Skeletal muscle cell (primary cell): ENCODE measurements at places on chromosomes 2 and 18.

GRCh38 chr2:68372485-68372884, 7.4 kb downstream of the PLEK start:
- no peak for DNase-seq

DNA sequence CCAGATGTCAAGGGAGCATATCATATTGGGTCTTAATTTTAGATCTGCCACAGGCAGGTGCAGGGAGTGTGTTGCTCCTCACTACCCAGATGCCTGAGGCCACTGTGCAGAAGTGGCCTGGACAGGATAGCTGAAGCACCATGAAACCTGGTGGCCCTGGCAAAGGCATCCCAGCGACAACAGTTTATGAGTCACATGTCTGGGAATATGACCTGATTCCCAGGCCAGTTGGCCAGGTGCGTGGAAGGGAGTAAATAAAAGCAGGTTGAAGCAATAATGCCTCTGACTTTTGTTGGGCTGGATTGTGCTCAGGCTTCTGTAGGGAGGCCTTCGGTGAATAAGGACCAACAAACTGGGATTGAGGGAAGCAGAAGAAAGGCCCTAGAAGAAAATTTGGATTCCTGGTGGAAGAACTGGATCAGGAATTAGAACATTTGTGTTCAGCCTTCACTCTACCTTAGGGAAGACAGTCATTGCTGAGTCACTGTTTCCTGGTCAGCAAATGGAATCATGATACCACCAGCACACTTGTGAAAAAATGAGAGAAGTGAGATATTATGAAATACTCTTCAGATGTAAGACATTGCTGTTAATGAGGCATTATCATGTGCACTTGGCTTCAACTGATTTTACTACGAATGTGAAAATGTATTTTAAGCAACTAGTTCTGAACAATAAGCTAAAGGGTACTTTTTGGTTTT, 78.4 kb upstream of the ZNF516 start:
- peak; percentile 43 for DNase-seq

DNA sequence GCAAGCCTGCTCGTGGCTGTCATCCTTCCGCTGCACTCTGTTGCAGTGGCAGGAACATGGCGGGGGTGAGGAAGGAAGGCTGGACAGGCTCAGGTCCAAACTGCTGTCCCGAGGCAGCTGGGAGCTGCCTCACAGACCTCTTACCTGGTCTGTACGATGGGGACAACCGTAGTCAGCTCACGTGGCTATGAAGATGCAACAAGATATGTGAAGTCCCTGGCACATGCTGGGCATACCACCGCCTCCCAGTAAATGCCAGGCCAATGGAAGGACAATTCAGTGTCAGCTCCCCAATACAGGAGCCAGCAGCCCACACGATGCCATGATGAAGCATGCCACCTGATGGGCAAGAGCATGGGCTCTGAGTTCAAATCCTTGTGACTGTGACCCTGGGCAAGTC, 344.4 kb downstream of the CYRIA start:
- no peak for DNase-seq

- DNase-seq = no peak
These were observed 268.3 kb upstream of the SPRED2 start for GRCh38 chr2:65700720-65701119.

GRCh38 chr2:240789051-240789453, 31.0 kb downstream of the KIF1A start:
- no peak for DNase-seq

GRCh38 chr2:224086226-224086914, 47.3 kb upstream of the SERPINE2 start:
- DNase-seq = peak; percentile 88

- DNase-seq = no peak
These were observed 4.1 kb upstream of the EVA1A start for GRCh38 chr2:75564713-75565359.

DNA sequence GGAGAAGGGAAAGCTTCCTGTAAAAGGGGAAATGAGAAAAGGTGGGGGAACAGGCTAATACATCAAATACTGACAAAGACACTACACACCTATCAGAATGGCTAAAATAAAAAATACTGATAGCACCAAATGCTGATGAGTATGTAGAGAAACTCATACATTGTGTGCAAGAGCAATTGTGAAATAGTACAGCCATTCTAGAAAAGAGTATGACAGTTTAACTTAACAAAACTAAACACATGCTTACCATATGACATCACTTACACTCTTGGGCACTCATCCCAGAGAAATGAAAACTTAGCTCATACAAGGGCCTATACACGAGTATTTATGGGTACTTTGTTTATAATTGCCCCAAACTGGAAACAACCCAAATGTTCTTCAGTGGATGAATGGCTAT, 53.4 kb downstream of the ZNF638 start:
- peak; percentile 39 for DNase-seq

- DNase-seq = no peak
These were observed 48.4 kb downstream of the NPPC start for GRCh38 chr2:231877533-231878456.

DNA sequence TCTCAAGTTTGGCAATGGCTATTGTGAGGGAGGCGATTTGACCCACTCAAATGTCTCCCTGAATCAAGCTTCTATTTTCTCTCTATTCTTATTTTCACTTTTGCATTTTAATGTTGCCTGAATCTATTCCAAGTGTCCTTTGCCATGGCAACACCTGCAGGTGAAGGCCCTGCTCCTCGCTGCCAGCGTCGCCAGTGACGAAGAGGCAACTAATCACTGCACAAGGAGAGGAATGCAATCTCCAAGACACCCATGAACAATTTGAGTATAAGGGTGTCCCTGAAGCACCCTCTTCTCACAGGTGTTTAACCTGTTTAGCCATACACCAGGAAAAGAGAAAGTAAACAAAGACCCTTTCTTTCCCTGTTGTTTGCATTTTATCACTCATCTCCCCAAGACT, 165.6 kb upstream of the VRK2 start:
- DNase-seq = no peak

GRCh38 chr2:214695789-214696188, 113.7 kb downstream of the BARD1 start:
- DNase-seq = no peak

DNA sequence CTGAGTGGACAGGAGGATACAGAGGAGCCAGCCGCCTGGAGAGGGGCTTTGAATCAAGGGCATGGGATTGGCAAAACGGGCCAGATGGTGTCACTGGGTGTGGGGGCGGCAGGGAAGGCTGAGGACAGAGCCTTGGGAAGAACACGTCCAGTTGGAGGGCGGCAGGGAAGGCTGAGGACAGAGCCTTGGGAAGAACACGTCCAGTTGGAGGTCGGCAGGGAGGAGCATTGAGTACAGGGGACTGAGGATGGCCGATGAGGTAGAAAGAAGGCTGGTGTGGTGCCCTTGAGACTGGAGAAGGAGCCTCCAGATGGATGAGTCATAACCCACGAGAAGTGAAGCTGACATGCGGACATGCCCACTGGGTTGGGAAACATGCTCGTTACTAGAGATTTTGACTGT, 4.5 kb downstream of the HES6 start:
- no peak for DNase-seq

DNA sequence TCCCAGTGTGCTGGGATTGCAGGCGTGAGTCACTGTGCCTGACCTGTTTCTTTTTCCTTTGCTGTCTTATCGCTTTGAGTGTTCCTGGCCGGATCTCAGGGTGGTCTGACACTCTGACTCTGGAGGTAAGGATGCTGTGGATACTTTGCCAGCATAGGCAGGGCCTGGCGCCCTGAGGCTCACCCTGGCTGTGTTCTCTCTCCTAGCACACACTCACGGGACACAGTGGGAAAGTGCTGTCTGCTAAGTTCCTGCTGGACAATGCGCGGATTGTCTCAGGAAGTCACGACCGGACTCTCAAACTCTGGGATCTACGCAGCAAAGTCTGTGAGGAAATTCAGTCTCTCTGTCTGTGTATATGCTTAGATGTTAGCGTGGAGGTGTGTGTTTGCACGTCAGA, 18.0 kb upstream of the SAG start:
- no peak for DNase-seq

DNA sequence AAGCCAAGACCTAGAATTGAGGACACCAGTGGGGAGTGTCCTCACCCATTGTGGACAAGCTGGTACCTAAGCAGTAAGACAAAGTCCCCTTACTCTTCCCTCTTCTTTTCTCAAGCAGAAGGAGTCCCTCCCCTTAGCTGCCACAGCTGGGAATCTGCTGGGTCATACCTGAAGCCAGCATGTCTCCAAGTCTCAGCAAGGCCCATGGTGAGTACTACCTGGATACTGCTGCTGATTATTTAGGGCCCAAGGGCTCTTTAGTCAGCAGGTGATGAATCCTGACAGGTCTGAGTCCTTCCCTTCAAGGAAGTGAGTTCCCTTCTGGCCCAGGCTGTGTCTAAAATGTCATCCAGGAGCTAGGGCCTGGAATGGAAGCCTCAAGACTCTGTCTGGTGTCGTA, 198.6 kb upstream of the STK17B start:
- DNase-seq = no peak

DNA sequence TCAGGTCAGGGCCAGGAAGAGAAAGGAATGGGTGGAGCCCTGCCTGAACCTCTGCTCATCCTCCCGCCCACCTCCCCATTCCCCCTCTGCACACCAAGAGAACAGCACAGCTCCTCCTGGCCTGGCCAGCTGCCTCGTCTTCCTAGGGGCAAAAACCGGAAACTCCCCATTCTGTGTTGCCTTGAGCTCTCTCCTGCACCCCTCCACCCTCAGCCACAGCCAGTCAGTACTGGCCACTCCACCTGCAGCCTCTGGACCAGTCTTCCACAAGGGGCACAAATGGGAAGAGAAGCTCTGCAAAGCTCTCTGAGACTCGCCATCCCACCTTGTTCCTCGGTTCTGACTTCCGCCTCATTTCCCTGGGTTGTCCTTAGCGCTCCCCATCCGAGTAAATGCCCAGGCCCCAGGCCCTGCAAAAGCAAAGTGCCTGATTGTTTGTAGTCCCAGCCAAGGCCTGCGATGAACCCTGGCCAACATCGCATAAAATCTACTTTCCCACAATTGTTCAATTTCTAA, 39.3 kb upstream of the SLC35G4 start:
- DNase-seq = no peak

GRCh38 chr2:16459606-16460005, 206.0 kb downstream of the CYRIA start:
- no peak for DNase-seq

DNA sequence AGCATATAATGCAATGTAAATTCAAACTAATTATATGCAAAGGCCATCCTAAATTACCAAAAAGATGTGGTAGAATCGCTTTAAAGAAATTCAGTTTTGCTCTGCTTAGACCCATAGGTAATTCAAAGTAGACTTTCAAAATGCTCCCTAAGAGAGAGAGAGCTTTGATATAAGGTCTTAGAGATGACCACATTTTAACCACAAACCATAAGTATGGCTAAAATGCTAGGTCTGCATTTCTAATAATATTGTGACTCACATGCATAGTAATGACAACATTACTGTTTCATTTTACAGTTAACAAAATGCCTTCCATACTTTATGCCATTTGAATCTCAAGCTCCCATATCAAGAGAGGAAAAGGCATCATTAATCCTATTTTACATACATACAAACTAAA, 144.5 kb downstream of the RAD51AP2 start:
- DNase-seq = peak; percentile 16

GRCh38 chr2:111058264-111058663, 62.5 kb upstream of the BCL2L11 start:
- DNase-seq = no peak

- no peak for DNase-seq
These were observed 119.4 kb upstream of the CTDP1 start for GRCh38 chr18:79560042-79560860.

- no peak for DNase-seq
These were observed 20.5 kb downstream of the SH2D6 start for GRCh38 chr2:85439025-85439472.

- DNase-seq = no peak
These were observed 50.8 kb downstream of the SPRED2 start for GRCh38 chr2:65381607-65382051.
